Activated naive CD8-positive, alpha-beta T cell treated with anti-CD3 and anti-CD28 coated beads for 36 hours (primary cell): ENCODE measurements at places on chromosomes 3 and 15. TPM values are rescaled to one million over a fixed set of nuclear protein-coding genes. Genes with fewer than 3 reads are reported as not detected.
A peak's percentile ranks its signal among the peaks of the same experiment; 100 is the strongest.

DNA sequence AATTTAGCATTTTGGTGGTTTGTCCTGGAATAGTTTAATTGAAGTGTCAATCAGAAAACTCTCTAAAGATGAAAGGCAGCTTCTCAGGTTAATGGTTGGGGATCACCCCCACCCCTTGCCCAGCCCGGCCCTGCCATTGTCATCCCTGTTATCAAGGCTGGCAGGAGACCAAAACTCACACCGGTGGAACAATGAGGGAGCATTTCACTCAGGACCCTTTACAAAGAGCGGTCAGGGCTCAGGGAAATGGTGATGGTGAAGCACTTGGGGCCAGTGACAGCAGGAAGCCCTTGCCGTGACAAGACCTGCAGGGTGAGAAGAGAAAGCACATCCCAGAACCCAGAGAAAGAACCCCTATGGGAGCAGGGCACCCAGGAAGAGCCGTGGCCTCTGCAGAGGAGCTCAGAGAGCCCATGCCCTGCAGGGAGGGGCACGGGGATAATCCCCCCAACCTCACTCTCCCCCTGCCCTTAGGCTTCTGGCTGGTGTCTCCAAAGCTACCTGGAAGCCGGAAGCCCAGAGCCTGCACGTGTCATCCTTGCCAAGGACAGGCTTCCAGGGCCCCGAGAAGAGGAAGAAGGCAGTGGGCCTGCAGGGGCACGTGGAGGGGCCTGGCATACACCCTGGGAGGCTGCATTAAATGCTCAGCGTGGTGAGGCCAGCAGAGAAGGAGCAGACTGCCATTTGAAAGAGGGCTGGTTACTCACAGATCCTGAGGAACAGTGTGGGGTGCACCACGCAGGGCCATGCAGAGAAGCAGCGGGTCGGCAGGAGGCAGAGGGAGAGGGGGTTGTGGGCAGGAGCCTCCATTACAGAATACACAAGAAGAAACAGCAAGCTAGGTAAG lies 80.6 kb upstream of the PRR20G start:
- DNase-seq: no peak

DNA sequence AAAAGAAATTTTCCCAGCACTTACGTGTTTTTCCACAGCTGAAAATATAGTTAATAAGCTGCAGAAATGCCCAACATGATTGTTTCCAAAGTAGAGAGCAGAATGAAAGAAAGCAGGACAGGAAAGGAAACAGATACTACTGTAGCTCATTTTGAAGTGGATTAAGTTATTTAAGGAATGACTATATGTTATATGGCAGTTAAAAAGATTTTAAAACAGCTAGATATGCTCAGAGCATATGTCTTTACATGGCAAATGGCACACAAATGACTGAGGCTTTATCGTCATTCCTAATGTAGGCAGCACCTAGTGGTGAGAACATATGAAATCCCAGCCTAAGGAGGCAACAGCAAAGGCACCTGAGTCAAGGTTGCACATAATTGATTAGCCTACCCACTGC lies 106.6 kb upstream of the SEMA6D start:
- no peak for DNase-seq

DNA sequence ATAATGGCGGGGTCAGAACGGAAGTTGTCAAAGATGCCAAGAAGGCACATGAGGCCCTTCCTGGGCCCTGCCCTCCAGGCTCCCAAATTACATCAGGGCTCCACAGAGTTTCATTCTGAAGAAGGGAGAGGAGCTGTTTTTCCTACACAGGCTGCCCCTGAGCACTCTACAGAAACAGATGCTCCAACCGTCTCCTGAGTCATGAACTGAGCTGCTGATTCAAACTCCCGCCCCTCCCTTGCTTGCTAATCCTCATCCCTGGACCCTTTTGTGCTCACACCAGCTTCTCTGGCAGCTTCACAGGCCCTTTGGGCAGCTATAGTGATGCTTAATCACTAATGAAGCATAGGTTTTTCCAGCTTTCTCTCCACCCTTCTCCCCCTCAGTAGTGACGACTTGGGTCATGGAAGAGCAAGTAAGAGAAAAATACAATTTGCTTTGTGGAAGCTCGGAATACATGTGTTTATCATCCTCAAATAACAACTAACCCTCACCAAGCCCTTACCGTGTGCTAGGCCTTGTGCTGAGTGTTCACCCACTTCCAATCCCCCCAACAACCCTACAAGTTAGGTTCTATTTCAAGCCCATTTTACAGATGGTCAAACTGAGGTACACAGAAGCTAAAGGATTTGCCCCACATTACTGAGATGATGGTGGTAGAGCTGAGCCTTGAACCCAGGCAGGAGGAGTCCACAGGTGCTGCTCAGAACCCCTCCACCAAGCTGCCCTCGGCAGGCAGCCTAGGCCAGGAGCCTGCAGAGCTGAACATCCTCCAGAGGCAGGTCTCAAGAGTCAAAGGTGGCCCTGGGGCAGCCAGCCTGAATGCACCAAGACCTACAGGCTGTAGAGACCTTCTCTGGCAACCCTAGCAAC lies 21.9 kb downstream of the MEGF11 start:
- DNase-seq: no peak

- DNase-seq: peak; percentile 74
These were observed 6.9 kb downstream of the SLC38A3 start for GRCh38 chr3:50211930-50212329.

DNA sequence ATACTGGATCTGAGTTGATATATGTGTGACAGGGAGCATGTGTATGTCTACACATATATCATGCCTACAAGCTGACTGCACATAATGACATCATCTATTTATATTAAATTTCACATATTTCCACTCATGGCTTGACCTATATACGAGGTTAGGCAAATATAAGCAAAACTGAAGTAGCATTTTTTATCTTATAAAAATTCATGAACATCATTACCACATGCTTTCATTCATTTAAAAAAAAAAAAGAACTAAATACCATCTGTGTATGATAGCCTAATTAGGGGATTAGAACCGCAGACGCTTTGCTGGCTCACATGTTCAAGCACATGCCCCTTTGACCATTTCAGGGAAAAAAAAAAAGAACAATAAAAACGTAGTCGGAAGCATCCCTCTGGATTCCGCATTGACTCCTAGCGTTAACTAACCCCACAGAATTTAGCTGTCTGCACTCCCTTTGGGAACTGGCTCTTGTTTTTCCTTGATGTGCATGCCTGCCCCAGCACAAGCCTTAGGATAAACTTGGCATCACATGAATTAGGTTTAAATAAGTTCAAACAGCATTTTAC lies 888.4 kb downstream of the ROBO1 start:
- DNase-seq: no peak

DNA sequence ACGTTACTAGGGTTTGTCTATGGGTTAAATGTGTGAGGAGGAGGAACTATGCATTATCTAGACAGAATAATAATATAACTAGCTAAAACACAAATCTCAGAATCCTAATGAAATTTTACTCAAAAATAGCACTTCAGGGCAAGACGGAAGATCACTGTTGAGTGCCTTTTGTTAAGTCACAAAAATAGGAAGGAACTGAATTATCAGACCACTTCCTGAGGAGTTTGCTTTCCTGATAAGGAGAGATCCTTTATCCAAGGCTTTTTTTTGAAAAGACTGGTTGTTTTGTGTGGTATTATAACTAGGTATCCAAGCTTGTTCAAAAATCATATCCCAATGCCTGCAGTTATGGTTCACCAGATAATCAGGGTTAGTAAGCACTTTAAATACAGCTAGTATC lies 34.6 kb downstream of the NR2E3 start:
- no peak for DNase-seq

DNA sequence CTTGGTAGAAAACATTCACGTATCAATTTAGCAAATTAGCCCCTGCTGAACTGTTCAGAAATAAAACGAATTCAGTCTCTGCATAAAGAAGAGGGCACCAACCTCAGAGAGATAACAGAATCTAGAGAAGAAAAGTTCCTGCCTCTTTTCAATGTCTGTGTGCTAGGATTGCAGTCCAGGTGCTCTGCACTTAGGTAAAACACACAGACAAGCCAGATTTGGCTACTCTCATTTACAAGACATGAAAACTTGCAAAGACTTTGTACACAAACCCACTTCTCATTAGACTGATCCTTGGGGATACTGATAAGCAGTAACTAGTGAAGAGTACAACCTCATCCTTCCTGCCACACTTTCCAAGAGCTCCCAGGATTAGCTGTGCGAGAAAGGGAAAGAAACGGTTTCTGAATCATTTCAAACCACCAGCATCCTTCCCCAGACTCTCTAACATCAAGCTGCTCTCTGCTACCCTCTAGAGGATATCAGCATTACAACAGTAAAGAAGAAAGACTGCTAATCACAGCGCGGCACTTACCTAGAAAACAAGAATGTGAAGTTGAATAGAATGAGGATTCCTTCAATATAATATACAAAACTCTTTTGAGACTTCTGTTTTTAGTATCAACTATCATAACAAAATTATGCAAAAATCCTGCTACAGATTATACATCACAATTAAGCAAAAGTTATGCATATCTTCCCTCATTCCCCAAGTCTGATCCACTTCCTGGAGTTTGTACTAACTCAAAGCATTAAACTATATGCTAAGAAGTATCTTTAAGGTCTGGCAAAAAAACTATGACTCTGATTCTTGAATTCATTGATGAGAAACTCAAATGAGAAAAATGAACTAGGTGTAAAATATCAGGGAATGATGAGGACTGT lies 306.4 kb downstream of the MAGI1 start:
- DNase-seq: no peak

DNA sequence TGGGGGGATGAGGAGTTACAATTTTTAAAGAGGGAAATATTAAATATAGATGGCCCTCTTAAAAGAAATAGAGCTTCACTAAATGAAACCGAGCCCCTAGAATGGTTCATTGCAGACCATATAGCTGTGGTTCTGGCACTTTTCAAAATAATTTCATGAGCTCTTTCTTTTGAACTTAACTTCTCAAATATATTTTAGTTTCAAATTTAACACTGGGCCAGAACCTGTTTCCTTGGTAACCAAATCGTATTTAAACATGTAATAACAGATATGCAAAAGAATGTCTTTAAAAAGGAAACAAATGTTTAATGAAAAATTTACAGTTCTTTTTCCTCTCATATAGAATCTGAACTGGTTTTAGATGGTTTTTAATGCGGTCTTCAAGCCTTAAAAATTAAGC lies 20.1 kb downstream of the ZBTB38 start:
- DNase-seq: no peak

GRCh38 chr15:38320181-38320580 lies 67.5 kb downstream of the SPRED1 start:
- no peak for DNase-seq

DNA sequence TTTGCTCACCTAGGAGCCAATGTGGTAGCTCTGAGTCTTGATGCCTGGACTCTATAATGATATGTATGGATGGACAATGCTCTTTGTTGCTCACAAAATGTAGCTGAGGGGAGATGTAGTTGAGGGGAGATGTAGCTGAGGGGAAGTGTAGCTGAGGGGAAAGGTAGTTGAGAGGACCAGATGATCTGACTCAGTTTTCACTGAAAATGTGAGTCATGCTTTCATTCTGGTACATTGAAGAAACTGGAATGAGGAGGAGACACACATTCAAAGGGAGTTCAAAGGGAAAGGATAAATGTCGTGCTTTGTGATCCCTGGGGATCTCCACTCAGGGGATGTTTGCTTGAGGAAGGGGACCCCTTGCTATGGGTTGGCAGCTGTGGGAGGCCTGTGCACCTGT lies 302.9 kb upstream of the TRIM42 start:
- DNase-seq: no peak

GRCh38 chr3:20511863-20512505 lies 326.0 kb upstream of the SGO1 start:
- no peak for DNase-seq

Gene NDN
- total RNA-seq: 3.9 TPM

Gene ADAMTSL3
- not detected for total RNA-seq

Gene PAQR5
- total RNA-seq: 0.23 TPM

Gene POLQ
- total RNA-seq: 20.7 TPM

Gene MEGF11
- total RNA-seq: not detected

Gene CHRFAM7A
- 1.2 TPM for total RNA-seq

Gene KNG1
- not detected for total RNA-seq

Gene TPRA1
- 29.4 TPM for total RNA-seq

Gene STRA6
- 0.28 TPM for total RNA-seq

Gene CLDN18
- not detected for total RNA-seq

Gene NRG4
- total RNA-seq: not detected
